T-helper 17 cell (primary cell): ENCODE measurements at places on chromosomes 4 and X.
A peak's percentile ranks its signal among the peaks of the same experiment; 100 is the strongest.

- no peak for DNase-seq
Observed at GRCh38 chrX:42695800-42696358, 82.1 kb downstream of the PPP1R2C start.

DNA sequence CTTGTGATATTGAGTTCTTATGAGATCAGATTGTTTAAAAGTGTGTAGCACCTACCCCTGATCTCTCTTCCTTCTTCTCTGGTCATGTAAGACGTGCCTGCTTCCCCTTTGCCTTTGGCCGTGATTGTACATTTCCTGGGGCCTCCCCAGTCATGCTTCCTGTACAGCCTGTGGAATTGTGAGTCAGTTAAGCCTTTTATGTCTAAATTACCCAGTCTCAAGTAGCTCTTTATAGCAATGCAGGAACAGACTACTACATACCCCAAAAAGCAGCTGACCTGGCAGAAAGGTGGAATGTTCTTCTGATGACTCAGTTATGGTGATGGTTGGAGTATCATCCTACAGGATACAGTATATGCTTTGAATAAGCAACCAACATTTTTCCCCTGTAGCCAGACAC is 11.4 kb upstream of the MCUB start:
- no peak for DNase-seq

- no peak for DNase-seq
Observed at GRCh38 chr4:184099000-184099399, 118.7 kb downstream of the ENPP6 start.

GRCh38 chrX:119676949-119677653 is 15.9 kb downstream of the SEPTIN6 start:
- DNase-seq: no peak

DNA sequence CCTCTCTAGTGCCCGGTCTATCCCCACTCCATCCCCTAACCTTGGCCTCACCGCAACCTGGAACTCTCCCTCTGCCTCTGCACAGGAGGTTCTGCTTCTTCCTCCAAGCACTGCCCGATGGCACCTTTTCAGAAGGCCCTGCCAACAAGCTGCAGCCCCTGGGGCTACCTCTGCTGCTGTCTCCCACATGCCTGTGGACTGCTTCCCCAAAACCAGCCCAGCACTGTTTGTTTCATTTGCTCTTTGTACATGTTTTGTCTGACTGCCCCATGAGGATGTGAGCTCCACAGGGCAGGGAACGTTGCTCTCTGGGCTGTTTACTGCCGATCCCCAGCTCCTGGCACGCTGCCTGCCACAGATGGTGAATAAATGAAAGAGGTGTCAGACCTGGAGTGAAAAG is 85.4 kb downstream of the INTS6L start:
- DNase-seq: no peak

DNA sequence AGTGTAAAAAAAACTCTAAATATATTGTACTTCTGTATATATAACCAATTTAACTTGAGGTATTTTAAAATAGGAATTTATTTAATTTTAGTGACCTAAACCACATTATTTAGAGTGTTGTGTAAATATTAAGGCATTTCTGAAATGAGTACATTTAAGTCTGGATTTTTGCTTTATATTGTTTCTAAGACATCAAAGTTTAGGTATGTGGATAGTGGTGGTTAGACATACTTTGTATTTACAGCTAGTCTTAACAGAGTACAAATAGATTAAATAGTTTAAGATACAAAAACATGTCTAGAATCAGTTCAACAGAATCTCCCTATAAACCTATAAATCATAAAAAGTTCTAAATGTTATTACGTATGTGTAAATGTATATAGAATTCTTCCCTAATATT is 588.5 kb downstream of the TRIML1 start:
- no peak for DNase-seq

DNA sequence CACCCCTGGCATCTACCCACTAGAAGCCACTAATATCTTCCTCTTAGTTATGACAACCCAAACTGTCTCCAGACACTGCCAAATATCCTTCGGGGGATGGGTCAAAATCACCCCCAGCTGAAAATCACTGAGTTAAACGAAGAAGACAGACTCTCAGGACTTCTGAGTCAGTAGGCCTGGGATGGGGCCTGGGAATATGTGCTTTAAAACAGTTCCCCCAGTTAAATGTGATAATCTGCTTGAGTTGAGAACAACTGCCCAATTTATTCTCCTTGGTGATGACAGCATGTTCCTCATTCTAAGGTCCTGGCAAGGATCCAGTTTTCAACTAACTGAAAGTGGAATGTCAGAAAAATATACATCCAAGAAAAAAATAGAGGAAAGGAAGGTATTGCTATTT is 52.4 kb downstream of the CBLL2 start:
- no peak for DNase-seq

GRCh38 chr4:64857815-64858214 is 448.6 kb upstream of the TECRL start:
- no peak for DNase-seq

DNA sequence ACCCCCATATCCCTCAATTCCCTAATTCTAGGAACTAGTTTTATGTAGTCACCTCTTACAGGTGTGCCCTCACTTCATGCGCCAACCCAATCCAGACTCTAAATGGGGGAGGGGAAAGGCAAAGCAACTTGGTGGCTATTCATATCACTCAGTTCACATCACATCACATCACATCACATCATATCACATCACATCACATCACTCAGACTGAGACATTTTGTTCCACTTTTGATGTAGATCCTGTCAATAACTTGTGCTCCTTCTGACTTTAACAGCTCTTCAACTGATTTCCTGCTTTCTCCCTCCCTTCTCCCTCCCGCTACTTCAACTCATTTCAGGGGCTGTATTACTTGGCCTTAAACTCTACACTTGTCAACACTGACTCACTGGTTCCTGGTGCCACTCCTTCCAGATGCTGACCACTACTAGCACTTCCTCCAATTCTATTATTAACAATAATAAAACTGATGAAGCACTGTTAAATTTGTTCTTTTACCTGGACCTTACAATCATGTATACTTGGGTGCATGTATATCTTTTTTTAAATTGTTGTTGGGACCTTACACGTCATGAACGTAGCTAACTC is 29.1 kb upstream of the PLS3 start:
- DNase-seq: no peak

DNA sequence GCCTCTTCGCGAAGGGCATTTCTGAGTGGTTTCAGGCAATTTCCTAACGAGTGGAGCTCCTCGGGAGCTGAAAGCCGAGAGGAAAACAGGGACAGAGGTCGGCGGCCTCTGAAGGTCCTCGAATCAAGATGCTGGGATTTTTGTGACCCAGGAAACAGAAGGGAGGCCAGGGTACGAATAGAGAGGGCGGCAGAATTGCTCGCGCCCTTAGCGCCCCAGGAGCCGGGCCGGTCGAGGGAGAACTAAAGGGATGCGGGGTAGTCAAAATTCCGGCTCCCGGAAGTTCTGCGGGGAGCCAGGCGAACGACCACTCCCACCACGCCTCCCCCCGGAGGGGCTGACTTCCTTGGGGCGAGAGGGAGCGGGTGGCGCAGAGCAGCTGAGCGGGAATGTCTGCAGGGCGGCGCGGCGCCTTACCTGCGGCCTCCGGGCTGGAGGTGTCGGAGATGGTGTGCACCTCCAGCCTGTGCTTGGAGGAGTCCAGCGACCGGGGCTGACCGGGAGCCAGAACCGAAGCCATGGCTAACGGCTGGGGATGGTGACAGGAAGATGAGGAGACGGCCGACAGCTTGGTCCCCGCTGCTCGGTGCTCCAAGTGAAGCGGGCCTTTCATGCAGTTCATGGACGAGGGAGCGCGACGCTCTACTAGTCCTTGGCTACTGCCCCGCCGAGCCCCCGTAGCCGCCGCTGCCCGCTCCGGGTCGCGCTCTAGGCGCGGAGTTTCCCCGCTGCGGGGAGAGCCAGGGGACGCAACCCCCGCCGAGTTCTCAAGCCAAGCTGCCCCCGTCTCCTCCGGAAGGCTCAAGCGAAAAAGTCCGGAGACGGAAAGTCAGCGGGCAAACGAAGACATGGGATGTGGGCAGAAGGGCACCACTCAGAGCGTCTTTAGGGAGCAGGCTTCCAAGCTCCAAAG is 782 bp downstream of the PITX2 start:
- DNase-seq: no peak

DNA sequence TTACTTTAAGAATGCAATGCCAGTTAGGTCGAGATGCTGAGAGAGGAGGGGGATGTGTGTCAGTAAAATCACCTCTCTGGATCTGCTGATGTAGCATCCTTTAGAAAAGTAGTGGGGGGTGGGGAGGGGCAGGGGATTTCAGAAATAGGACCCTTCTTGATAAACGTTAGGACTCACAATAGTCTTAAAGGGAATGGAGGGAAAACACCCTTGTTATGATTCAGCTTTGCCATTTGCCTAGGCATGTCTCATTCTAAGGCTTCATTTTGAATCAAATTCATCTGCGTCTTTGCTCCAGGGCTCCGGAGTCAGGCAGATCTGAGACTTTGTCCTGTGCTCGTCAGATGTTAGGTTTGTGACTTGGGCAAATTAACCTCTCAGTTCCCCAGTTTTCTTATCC is 879 bp downstream of the SH2D1A start:
- no peak for DNase-seq

- no peak for DNase-seq
Observed at GRCh38 chrX:97882306-97882705, 998.6 kb downstream of the RPA4 start.

DNA sequence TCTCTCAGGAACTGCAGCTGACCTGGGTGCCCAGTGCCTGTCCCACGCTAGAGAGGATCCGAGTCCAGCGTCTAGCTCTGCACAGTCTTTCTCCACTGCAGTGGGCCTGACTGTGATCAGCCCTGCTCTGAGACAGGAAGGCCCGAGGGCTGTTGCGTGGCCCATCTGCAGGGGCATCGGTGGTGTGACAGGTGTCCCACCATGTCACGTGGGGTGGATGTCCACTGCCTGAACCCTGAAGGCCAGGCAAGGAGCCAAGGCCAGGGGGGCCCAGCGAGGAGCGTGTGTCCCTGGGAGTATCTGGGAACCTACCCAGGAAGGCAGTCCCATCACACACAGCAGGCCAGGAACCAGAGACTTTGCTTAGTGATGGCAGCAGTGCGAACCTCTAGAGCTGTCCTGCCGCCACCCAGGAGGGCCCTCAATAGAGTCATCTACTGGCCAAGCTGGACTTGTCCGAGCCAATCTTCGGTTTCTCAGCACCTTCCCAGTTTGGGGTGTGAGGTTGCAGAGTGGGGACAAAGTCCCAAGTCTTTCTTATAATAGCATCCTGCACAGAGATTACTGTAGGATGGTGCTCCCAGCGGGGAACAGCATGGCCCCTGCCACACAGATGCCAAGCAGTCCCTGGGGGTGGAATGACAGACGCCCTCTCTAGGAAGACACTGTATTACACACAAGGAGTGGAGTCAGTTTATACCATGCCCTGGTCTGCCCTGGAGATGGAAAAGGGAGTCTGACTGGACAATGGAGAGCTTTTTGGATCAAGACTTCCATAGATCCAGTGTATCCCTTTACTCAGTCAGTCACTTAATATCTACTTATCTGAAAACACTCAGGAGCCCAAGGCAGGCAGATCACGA is 38.3 kb downstream of the DCTD start:
- DNase-seq: no peak

- DNase-seq: no peak
Observed at GRCh38 chrX:70421618-70422017, 1.5 kb upstream of the GDPD2 start.

GRCh38 chr4:12692815-12693214 is 791.3 kb downstream of the RAB28 start:
- no peak for DNase-seq

DNA sequence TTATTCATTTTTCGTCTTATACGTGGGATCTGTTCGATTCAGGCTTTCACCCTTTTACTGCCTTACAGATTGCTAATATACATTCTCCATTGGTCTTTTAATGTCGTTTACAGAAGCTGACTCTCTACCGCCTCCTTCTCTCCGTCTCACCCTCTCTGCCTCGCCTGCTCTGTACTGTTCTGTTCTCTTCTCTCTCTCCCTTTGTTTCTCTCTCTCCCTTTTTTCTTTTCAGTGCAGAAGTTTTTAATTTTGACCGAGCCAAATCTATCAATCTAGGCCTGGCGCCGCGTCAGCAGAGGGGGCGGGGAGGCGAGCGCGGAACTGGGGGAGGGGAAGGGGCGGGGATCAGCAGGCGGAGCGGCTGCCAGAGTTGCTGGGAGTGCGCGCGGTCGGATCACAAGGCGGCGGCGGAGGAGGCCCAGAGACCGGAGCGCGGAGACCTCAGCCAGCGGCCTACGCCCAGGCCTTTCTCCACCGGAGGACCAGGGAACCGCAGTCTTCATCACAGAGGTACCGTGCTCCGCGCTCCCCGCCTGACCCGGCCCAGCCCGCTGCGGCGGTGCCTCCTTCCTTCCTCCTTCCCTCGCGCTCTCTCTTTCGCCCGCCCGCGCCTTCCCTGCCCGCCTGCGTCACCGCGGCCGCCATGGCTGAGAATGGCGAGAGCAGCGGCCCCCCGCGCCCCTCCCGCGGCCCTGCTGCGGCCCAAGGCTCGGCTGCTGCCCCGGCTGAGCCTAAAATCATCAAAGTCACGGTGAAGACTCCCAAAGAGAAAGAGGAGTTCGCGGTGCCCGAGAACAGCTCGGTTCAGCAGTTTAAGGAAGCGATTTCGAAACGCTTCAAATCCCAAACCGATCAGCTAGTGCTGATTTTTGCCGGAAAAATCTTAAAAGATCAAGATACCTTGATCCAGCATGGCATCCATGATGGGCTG is at the start of gene UBQLN2:
TSS of gene UBQLN2 (plus strand) at position 397 of the 931 bp plus-strand sequence. CDS start at position 644, 247 bp downstream.
- DNase-seq: peak; percentile 50

DNA sequence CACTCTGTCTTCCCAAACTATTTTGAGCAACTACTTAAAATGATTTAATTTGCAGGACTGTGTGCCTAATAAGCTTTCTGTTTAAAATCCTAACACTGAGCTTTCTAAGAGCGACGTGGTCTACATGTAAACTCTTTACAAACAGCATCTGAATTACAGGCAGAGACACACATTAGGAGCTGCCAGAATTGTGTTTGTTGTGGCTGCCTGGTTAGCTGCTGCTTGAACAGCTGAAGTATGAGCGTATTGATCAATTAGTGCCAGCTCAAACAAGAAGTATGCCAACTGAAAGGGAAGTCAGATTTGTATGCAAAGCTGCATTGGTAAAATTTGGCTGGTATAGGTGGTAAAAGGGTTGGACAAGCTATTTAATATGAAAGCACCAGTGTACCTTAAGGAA is 384.4 kb downstream of the PCDH7 start:
- DNase-seq: no peak

DNA sequence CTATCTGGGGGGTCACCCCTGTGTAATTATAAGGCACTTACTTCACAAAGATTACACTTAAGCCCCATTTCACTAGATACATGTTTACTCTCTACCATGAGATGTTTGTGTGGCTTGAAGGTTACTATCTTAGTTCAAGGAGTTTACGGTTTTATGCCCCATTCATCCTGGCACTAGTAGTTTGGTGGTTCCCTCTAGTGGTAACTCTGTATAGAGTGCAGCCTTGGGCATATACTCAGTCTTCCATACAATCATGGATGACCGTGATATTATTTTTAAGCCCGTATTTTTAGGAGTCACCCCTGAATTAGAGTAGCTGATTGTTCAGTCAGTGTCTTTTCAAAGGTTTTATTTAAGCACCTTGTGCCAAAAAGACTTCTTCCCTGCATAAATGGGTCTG is 109.9 kb upstream of the FAM47C start:
- no peak for DNase-seq

GRCh38 chr4:56958111-56958517 is 19.3 kb downstream of the NOA1 start:
- no peak for DNase-seq
